ENCODE measurements at places on chromosomes 16 and 17. TPM values are rescaled to one million over a fixed set of nuclear protein-coding genes. Genes with fewer than 3 reads are reported as not detected.

Gene CBFA2T3
- not detected for total RNA-seq

DNA sequence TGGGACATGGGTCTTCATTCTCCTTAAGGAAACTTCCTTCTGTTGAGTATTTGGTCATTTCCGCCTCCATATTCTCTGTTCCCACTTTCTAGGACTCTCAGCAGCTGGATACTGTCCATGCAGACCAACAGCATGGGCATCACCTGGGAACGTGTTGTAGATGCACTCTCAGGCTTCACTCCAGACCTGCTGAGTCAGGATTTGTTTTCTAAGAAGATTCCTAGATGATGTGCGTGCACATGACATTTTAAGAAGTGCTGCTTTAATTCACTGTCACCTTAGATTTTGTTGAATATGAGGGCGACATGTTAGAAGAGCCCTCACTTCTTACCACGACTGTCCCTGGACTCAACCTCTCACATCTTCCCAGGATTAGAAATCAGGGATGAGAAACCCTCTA lies 10.0 kb upstream of the SDK2 start:
- DNase-seq, result no peak

- no peak for DNase-seq
Observed at GRCh38 chr16:47979616-47980182, 176.1 kb downstream of the ABCC12 start.

- no peak for DNase-seq
Observed at GRCh38 chr16:8569650-8570346, 20.5 kb downstream of the TMEM114 start.

DNA sequence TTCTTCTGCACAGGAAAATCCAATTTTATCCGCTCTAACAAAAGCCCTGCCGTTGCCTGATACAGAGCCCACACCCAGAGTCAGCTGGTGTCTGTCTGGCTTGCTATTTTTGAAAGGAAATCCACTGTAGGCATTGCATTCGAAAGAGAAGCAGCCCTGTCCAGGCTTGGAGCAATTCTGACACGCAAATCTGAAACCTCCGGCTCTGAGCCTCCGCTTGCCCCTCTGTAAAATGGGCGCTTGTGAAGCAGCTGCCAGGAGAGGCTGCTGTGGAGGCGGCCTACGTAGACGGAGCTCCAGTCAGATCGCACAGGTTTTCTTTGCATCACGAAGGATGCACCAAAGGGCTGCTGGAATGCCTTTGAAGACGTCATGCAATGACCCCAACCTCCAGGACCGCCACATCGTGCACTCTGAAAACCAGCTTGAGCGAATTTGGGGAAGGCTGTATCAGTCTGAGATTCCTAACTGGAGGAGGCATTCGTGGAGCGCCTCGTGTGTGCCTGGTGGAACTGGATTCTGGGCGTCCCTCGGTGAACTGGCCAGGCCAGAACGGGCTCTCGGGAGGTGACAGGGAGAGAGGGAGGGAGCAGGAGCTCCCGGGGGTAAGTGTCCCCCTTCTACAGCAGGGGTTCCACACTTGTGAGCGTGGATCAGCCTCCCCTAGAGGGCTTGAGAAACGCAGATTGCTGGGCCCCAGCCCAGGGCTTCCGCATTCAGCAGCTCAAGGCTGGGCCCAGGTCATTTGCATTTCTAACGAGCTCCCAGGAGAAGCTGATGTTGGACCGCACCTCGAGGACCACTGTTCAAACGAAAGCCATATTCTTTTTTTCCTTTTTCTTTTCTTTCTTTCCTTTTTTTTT lies 215.5 kb downstream of the MRTFB start:
- no peak for DNase-seq

Gene CARD14
- not detected for total RNA-seq
